ENCODE measurements at places on chromosomes 16 and 17. TPM values are rescaled to one million over a fixed set of nuclear protein-coding genes. Genes with fewer than 3 reads are reported as not detected.

DNA sequence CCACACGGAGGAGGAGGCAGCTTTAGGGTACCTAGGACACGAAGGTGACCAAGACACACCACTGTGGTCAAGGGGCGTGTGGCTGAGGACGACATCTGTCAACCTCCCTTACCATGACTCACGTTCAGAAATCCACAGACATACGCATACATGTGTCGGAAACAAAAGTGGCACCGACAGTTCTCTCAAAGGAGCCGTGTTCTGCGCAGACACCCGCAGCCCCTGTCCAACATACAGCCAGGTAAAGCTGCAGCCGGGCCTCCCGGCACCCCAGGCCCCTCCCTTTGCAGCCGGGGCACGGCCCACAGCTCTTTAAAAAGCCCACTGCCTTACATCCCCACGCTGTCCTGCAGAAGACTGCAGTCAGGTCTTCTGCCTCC is 40.5 kb upstream of the KLHDC4 start:
- H3K4me1 ChIP-seq: peaks cover 10% of the 10 kb centered on the region
- DNase-seq: no peak
- H3K27ac ChIP-seq: no peak overlapping the region
- no peaks in the 10 kb centered on the region for H3K36me3 ChIP-seq
- H3K27me3 ChIP-seq: no peaks in the 10 kb centered on the region

The PITPNM3 gene
- total RNA-seq: 5.0 TPM

DNA sequence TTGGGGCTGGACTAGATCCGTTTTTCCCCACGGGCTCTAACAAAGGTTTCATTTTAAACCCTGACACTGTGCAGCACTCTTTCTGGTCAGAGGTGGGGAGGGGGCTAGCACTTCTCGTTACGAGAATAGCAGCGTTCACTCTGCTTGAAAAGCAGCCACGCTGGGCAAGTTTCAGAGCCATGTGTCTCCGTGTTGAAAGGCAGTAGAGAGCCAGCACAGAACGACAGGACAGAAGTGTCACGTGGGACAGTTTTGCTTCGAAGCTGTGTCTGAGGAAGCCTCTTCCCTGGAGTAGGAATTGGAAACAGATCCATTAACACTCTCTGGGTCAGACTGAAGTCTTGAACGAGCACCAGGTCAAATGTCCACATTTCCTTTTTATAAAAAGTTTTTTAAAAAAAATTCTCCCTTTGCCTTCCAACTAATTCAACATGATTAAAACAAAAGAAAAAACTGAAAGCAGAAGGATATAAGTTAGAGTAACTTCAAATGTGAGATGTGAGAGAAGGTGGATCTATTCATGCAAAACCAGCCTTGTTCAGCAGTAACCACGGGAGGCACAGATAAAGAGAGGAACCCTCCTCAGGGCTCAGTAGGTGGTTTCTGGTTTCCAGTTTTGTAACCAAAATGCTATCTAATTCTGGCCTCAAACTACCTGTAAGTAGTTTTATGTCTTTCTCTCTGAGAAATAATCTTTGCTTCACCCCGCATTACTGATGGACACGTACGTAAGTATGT is 65.0 kb downstream of the SMG6 start:
- peaks cover 7% of the 10 kb centered on the region for H3K36me3 ChIP-seq
- no peak for DNase-seq
- H3K27me3 ChIP-seq: no peaks in the 10 kb centered on the region
- H3K4me3 ChIP-seq: no peak overlapping the region
- H3K4me1 ChIP-seq: peaks cover 10% of the 10 kb centered on the region
- peak overlapping the region; percentile 53 for H3K27ac ChIP-seq

- H3K4me1 ChIP-seq: peaks cover 24% of the 10 kb centered on the region
- no peak overlapping the region for H3K4me3 ChIP-seq
- H3K36me3 ChIP-seq: no peaks in the 10 kb centered on the region
- H3K27me3 ChIP-seq: no peaks in the 10 kb centered on the region
These were observed 17.8 kb upstream of the NAGLU start for GRCh38 chr17:42518046-42518754.

- no peak for DNase-seq
- H3K4me3 ChIP-seq: no peak overlapping the region
- peaks cover 5% of the 10 kb centered on the region for H3K4me1 ChIP-seq
- no peaks in the 10 kb centered on the region for H3K27me3 ChIP-seq
- no peak overlapping the region for H3K27ac ChIP-seq
These were observed 155.3 kb downstream of the RGS9 start for GRCh38 chr17:65292430-65292829.

The TOX3 gene
- 44.2 TPM for total RNA-seq

DNA sequence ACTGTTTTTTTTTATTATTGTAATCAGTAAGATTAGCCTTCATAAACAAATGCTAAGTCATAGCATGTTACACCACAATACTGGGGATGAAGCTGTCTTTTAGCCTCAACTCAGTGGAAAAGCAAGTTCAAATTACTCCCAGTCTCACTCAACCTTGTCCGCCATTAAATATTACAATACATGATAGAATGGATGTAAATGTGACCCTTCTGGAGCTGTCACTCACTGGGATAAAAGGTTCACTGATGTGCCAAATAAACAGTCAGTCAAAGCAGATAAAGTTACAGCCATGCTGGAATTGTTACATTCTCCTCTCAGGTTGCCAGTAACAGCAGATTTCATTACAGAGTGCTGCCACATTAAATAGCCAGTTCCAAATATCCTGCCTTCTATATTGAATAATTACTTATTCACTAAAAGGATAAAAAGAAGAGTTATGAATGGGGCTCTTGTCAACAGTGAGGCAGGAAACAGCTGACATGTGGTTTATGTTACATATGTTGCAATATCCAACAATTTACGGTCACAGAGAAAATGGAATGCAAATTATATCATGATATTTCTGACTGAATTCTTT is 53.4 kb downstream of the BRIP1 start:
- H3K27me3 ChIP-seq: no peaks in the 10 kb centered on the region
- no peak for DNase-seq
- H3K36me3 ChIP-seq: peaks cover 11% of the 10 kb centered on the region
- no peak overlapping the region for H3K27ac ChIP-seq
- no peaks in the 10 kb centered on the region for H3K4me1 ChIP-seq

The KRTAP9-4 gene
- total RNA-seq: not detected

The COG7 gene
- 19.1 TPM for total RNA-seq

DNA sequence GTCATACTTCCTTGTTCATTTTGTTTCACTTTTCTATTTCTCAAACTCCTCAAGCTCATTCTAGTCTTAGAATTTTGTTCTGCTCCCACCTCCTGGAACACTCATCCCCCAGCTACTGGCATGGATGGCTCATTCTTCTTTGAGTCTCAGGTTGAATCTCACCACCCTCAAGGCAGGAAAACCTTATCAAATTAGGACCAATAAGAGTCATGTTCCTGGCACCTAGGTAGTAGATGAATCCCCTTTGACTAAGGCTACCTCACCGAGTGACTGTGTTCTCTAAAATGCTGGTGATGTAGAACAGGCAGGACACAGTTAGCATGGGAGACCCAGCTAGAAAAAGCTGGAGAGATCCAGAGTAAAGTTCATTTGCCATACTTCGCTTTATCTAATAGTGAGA is 1050.8 kb upstream of the EEF2KMT start:
- no peak overlapping the region for H3K27ac ChIP-seq
- no peaks in the 10 kb centered on the region for H3K4me1 ChIP-seq
- H3K4me3 ChIP-seq: no peak overlapping the region
- no peaks in the 10 kb centered on the region for H3K36me3 ChIP-seq
- DNase-seq: no peak
- H3K27me3 ChIP-seq: no peaks in the 10 kb centered on the region

GRCh38 chr17:67574658-67575293 is 143.0 kb upstream of the NOL11 start:
- H3K4me3 ChIP-seq: no peak overlapping the region
- no peak for DNase-seq
- no peaks in the 10 kb centered on the region for H3K36me3 ChIP-seq
- H3K27me3 ChIP-seq: no peaks in the 10 kb centered on the region
- H3K4me1 ChIP-seq: peaks cover 11% of the 10 kb centered on the region
- no peak overlapping the region for H3K27ac ChIP-seq

- no peaks in the 10 kb centered on the region for H3K36me3 ChIP-seq
- no peak overlapping the region for H3K27ac ChIP-seq
- H3K4me1 ChIP-seq: no peaks in the 10 kb centered on the region
- DNase-seq: no peak
These were observed 50.5 kb upstream of the ZNF469 start for GRCh38 chr16:88331989-88332920.

DNA sequence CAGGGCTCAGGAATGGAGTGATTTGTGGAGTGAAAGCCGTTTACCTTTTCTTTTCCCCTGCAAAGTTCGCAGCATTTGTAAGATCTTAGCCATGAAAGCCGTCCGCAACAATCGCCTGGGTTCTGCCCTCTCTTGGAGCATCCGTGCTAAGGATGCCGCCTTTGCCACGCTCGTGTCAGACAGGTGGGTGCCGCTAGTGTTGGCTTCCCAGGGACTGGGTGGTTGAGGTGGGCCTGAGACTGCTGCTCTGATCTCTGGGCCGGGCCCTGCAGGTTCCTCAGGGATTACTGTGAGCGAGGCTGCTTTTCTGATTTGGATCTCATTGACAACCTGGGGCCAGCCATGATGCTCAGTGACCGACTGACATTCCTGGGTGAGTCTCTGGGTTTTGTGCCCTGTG is 27.3 kb downstream of the NUP85 start:
- H3K4me1 ChIP-seq: no peaks in the 10 kb centered on the region
- H3K4me3 ChIP-seq: no peak overlapping the region

The FBXW10 gene
- total RNA-seq: 0.15 TPM

DNA sequence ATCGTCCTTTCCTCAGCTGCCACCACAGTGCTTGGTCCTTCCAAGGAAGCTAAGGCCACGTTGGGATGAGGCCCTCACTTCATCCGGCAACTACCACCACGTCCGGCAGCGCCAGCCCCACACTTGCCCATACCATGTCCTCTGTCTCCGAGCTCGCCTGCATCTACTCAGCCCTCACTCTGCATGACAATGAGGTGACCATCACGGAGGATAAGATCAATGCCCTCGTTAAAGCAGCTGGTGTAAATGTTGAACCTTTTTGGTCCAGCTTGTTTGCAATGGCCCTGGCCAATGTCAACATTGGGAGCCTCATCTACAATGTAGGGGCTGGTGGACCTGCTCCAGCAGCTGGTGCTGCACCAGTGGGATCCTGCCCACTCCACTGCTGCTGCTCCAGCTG is 44.9 kb downstream of the TTC19 start:
- no peak overlapping the region for H3K4me3 ChIP-seq
- H3K27ac ChIP-seq: no peak overlapping the region
- no peaks in the 10 kb centered on the region for H3K27me3 ChIP-seq
- peaks cover 14% of the 10 kb centered on the region for H3K36me3 ChIP-seq
- no peak for DNase-seq

The MRPL12 gene
- 13.2 TPM for total RNA-seq

The HS3ST4 gene
- 2.5 TPM for total RNA-seq

The ZNF19 gene
- 13.9 TPM for total RNA-seq

The CTDNEP1 gene
- total RNA-seq: 55.3 TPM

The NPIPA5 gene
- 0.87 TPM for total RNA-seq

DNA sequence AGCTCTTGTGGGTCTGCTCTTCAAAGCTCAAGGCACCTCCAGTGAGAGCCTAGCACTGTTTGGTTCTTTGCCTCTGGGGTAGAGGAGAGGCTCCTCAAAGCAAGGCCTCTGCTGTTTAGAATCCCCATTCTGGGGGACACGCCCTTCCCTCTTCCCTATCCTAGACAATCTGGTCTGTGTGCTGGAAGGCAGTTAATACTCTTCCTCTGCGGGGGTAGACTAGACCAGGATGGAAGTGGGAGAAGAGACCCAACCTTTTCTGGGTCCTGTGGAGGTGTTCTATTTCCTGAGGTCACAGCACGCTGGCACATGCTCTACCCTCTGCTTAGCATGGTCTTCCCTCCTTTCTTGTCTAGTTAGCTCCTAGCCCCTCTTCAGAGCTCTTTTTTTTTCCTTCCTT is 7.7 kb downstream of the ERAL1 start:
- H3K27me3 ChIP-seq: no peaks in the 10 kb centered on the region
- no peaks in the 10 kb centered on the region for H3K36me3 ChIP-seq
- H3K4me3 ChIP-seq: no peak overlapping the region

- DNase-seq: no peak
- H3K36me3 ChIP-seq: no peaks in the 10 kb centered on the region
- H3K4me3 ChIP-seq: no peak overlapping the region
These were observed 8.9 kb downstream of the RHBDF2 start for GRCh38 chr17:76492123-76492988.

- no peak overlapping the region for H3K27ac ChIP-seq
- H3K4me3 ChIP-seq: no peak overlapping the region
- peaks cover 2% of the 10 kb centered on the region for H3K4me1 ChIP-seq
- H3K36me3 ChIP-seq: no peaks in the 10 kb centered on the region
- no peaks in the 10 kb centered on the region for H3K27me3 ChIP-seq
These were observed 3.0 kb upstream of the TFAP4 start for GRCh38 chr16:4275861-4276260.

The FBXO31 gene
- 19.8 TPM for total RNA-seq

DNA sequence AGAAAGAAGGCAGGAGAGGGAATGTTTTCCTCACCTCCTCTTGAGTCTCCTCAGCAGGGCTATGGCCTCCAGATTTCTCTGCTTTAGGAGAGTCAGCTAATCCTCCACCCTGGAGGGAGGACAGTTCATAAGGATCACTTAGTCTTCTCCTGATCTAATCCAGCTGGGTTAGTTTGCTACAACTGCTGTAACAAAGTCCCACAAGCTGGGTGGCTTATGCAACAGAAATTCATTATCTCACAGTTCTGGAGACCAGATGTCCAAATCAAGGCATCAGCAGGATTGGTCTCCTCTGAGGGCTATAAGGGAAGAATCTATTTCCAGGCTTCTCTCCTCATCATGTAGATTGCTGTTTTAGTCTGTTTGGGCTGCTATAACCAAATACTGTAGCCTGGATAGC is 40.6 kb upstream of the XYLT1 start:
- no peak overlapping the region for H3K27ac ChIP-seq
- H3K4me3 ChIP-seq: no peak overlapping the region
- no peaks in the 10 kb centered on the region for H3K27me3 ChIP-seq
- DNase-seq: no peak
- no peaks in the 10 kb centered on the region for H3K4me1 ChIP-seq
- no peaks in the 10 kb centered on the region for H3K36me3 ChIP-seq

All from neural progenitor cell (in vitro differentiated cells).